ENCODE measurements at places on chromosomes 12 and 14.

DNA sequence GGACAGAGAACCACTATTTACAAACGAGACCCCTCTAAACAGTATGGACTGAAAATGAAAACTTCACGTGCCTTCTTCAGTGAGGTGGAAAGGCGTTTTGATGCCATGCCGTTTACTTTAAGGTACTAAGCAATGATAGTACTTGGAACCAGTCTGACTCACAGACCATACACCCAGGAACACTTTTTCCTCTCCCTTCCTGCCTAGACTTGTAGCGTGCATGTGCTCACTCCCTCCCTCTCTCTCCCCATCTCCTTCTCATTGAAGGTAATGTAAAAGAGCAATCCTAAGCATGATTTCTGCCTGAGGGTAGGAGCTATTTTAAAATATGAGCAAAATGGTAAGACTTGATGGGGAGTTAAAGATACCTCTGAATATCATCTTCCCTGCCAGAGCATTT lies 5.9 kb upstream of the RPL41 start:
- no peak overlapping the region for H3K27ac ChIP-seq
- H3K27me3 ChIP-seq: no peaks in the 10 kb centered on the region
- H3K4me3 ChIP-seq: no peak overlapping the region

DNA sequence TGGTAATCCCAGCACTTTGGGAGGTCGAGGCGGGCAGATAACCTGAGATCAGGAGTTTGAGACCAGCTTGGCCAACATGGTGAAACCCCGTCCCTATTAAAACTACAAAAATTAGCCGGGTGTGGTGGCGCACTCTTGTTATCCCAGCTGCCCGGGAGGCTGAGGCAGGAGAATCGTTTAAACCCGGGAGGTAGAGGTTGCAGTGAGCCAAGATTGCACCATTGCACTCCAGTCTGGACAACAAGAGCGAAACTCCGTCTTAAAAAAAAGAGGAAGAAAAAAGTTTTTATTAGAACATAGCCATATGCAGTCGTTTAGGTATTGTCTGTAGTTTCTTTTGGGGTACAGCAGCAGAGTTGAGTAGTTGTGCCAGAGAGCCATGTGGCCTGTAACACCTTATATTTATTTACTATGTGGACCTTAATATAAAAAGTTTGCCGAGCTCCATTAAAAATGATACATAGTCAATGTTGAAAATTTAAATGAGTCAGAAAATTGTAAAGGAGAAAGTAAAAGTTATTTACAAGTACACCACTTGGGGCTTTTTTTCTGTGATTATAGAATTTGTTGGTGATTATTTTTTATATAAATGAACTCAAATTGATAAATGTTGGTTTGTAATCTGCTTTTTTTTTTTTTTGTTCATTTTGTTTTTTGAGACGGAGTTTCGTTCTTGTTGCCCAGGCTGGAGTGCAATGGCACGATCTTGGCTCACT lies 2.2 kb downstream of the ADIPOR2 start:
- peaks cover 5% of the 10 kb centered on the region for H3K36me3 ChIP-seq
- no peaks in the 10 kb centered on the region for H3K27me3 ChIP-seq
- no peak for DNase-seq

DNA sequence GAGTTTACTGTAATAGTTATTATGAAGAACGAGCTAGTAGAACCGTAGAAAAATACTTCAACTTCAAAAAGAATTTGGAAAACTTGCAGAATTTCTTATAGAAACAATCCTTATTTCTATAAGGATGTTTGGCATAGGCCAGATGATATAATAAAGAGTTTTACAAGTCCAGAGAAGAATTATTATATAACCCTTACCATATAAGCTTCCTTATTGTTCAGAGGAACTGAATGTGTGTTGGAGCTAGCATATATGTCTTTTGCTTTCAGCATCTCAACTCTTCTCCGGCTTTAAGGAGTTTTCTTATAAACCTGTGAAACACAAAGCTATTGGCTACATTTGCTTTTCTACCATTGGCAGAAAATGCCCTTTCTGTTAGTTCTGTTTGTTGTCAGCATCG lies 178.0 kb upstream of the E2F7 start:
- H3K27ac ChIP-seq: no peak overlapping the region
- no peaks in the 10 kb centered on the region for H3K27me3 ChIP-seq
- H3K4me3 ChIP-seq: no peak overlapping the region
- H3K4me1 ChIP-seq: no peaks in the 10 kb centered on the region
- H3K36me3 ChIP-seq: no peaks in the 10 kb centered on the region

- no peaks in the 10 kb centered on the region for H3K4me1 ChIP-seq
- no peak overlapping the region for H3K4me3 ChIP-seq
- H3K36me3 ChIP-seq: no peaks in the 10 kb centered on the region
- H3K27ac ChIP-seq: no peak overlapping the region
Observed at GRCh38 chr12:94725375-94726168, 75.2 kb upstream of the TMCC3 start.

GRCh38 chr12:26239852-26240815 lies 44.8 kb downstream of the SSPN start:
- no peaks in the 10 kb centered on the region for H3K27me3 ChIP-seq
- H3K4me1 ChIP-seq: peaks cover 23% of the 10 kb centered on the region
- H3K4me3 ChIP-seq: no peak overlapping the region
- H3K36me3 ChIP-seq: no peaks in the 10 kb centered on the region

DNA sequence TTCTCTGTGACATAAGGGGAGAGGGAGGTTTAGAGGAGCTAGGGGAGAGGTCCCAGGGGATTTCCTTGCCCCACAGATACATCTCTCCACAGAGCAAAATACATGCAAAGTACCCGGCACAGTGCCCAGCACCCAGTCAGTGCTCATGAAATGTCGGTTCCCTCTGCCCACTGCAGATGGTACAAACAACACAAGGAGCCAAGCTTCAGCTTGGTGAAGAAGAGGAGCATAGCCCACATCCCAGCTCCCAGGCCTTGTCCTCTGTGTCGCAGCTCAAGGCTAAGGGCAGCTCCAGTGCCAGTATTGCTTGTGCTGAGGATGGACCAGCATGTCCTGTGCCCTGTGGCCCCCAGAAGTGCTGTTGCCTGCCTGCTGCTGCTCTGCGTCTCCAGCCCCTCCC lies 35.0 kb upstream of the FKBP4 start:
- H3K4me1 ChIP-seq: no peaks in the 10 kb centered on the region
- H3K36me3 ChIP-seq: no peaks in the 10 kb centered on the region
- no peaks in the 10 kb centered on the region for H3K27me3 ChIP-seq
- H3K4me3 ChIP-seq: no peak overlapping the region
- no peak overlapping the region for H3K27ac ChIP-seq

- no peak overlapping the region for H3K4me3 ChIP-seq
- H3K36me3 ChIP-seq: no peaks in the 10 kb centered on the region
- H3K27me3 ChIP-seq: no peaks in the 10 kb centered on the region
- no peaks in the 10 kb centered on the region for H3K4me1 ChIP-seq
- H3K27ac ChIP-seq: no peak overlapping the region
- no peak for DNase-seq
Observed at GRCh38 chr12:104106965-104107364, 31.0 kb downstream of the NFYB start.

DNA sequence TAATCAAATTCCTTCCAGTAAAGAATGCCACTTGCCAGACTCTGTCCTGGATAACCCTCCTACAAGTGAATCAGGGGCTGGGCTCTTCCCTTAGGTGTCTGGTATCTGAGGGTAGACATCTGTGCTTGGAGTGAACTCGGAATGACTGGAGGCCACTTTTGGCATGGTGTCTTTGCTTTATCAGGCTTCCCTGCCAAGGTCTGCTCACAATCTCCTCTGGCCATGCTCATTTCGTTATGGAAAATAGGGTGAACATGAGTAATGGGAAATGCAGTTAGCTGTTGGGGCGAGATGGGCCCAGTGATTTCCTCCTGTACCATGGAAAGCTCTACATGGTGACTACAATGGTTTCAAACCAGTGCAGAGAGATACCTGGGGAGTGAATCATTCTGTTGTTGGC lies 212.9 kb downstream of the NRXN3 start:
- H3K27ac ChIP-seq: no peak overlapping the region
- H3K27me3 ChIP-seq: no peaks in the 10 kb centered on the region
- no peak overlapping the region for H3K4me3 ChIP-seq
- no peaks in the 10 kb centered on the region for H3K4me1 ChIP-seq
- H3K36me3 ChIP-seq: no peaks in the 10 kb centered on the region

DNA sequence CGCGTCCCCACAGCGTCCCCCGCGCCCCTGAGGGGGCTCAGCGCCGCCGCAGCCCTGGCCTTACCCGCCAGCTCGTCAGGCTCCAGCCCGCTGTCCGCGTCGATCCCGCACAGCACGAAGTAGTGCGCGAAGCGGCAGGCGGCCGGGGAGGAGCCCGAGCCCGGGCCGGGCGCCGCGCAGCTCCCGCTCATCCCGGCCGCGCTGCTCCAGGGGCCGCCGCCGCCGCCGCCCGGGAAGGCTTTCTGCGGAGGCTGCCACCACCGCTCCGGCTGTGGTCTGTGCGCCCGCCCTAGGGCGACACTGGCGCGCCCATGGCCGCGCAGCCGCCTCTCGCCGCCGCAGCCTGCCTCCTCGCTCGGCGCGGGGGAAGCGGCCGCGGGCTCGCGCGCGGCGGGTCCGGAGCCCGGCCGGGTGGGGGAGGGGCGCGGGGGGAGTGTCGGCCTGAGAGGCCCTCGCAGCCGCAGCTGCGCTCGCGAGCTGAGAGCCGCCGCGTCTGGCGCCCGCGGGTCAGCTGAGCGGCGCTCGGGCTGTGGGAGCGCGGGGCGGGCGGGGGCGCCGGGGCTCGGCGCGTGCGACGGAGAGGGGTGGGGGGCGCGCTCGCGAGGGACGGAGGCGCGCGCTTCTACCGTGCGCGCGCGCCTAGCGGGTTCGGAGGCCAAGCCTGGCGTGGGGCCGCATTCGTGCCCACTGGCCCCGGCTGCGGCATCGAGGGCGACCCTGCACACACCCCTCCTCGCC lies at the start of gene DENND5B:
Gene DENND5B (minus strand): TSS at position 495 of the 738 bp plus-strand sequence. CDS start 304 bp downstream, at position 191.
- peak within 1 kb of the TSS; percentile 86 for H3K4me3 ChIP-seq
- peaks cover 34% of the 10 kb centered on the region for H3K4me1 ChIP-seq

- H3K27me3 ChIP-seq: no peaks in the 10 kb centered on the region
- no peak for DNase-seq
- peaks cover 13% of the 10 kb centered on the region for H3K4me1 ChIP-seq
- no peak overlapping the region for H3K27ac ChIP-seq
- no peaks in the 10 kb centered on the region for H3K36me3 ChIP-seq
Observed at GRCh38 chr12:31250179-31250578, 75.8 kb downstream of the SINHCAF start.

GRCh38 chr12:67645126-67645525 lies 3.4 kb upstream of the DYRK2 start:
- no peaks in the 10 kb centered on the region for H3K27me3 ChIP-seq
- no peaks in the 10 kb centered on the region for H3K36me3 ChIP-seq
- H3K27ac ChIP-seq: no peak overlapping the region
- no peak overlapping the region for H3K4me3 ChIP-seq
- no peak for DNase-seq
- H3K4me1 ChIP-seq: peaks cover 18% of the 10 kb centered on the region

- H3K4me1 ChIP-seq: peaks cover 19% of the 10 kb centered on the region
- peak within 1 kb of the TSS; percentile 68 for H3K4me3 ChIP-seq
- H3K27me3 ChIP-seq: no peaks in the 10 kb centered on the region
- DNase-seq: peak; percentile 72
- H3K27ac ChIP-seq: peak within 1 kb of the TSS; percentile 67
- peaks cover 4% of the 10 kb centered on the region for H3K36me3 ChIP-seq
Observed at GRCh38 chr12:132710405-132711079, at the start of gene PGAM5. TSS of gene PGAM5 (plus strand) at chr12:132710842. CDS start at chr12:132710877, 35 bp downstream.

- H3K27me3 ChIP-seq: no peaks in the 10 kb centered on the region
- peaks cover 2% of the 10 kb centered on the region for H3K36me3 ChIP-seq
- peak overlapping the region; percentile 79 for H3K27ac ChIP-seq
- no peak overlapping the region for H3K4me3 ChIP-seq
Observed at GRCh38 chr12:55972042-55972441, 1.8 kb upstream of the RAB5B start.

- peaks cover 18% of the 10 kb centered on the region for H3K36me3 ChIP-seq
- peak within 1 kb of the TSS; percentile 78 for H3K4me3 ChIP-seq
- peak within 1 kb of the TSS; percentile 97 for H3K27ac ChIP-seq
- H3K4me1 ChIP-seq: peaks cover 23% of the 10 kb centered on the region
- peak; percentile 35 for DNase-seq
Observed at GRCh38 chr12:57772429-57773322, at the start of gene EEF1AKMT3. TSS of gene EEF1AKMT3 (plus strand) at chr12:57772614. CDS start at chr12:57772725, 111 bp downstream.

DNA sequence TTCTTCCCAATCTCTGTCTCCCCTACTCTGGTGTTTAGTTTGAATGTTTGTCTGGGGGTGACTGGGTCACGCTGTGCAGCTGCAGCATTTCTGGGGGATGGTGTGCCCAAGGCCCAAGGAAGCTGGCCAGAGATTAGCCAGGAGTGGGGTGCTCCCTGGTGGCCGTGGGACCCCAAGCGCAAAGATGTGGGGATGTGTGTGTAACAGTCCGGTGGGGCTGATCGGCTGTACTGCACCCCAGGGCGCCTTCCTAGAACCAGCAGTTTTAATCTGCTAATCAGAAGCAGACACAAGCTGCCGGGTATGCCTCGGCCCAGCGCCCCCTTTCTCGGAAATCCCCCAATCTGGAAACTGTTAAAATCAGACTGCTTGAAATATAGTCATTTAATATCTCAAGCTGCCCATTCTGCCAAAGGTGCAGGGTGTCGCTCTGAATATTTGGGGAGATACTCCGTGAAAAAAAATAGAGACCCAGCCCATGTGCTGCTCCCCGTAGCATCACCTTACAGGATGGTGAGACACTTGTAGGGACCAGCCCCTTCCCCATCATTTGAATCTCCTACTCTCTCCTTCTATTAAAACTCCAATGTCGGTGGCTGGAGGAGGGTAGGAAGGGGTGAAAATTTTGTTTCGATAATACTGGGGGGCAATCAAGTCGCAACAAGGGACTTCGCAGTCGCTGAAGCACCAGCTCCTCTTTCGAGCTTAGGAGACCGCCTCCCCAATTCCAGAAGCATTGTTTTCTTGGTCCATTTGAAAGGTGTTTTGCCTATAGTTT lies 4.3 kb downstream of the HOXC9 start:
- H3K27me3 ChIP-seq: peaks cover 25% of the 10 kb centered on the region
- H3K4me1 ChIP-seq: peaks cover 33% of the 10 kb centered on the region
- no peak for DNase-seq
- no peak overlapping the region for H3K4me3 ChIP-seq
- H3K36me3 ChIP-seq: no peaks in the 10 kb centered on the region

DNA sequence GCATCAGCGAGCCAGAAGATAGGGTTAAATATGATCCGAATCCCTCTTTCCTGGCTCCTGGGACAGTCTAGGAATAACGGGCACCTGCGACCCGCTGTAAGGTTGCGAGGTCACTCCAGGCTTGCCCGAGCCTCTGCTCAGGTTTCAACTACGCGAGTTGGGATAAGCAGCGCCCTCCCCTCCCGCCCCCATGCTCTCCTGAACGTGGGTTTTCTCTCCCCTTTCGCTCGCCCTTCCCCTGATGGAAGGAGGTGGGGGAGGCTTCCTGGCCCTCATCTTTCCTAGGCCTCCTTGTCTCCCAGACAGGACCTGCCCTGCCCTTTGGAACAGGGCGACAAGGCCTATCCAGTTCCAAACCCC lies 753 bp upstream of the ATP5MC2 start:
- DNase-seq: no peak
- H3K27me3 ChIP-seq: no peaks in the 10 kb centered on the region
- H3K4me3 ChIP-seq: no peak overlapping the region
- no peaks in the 10 kb centered on the region for H3K36me3 ChIP-seq

GRCh38 chr12:12488823-12489550 lies 73.7 kb downstream of the DUSP16 start:
- peak overlapping the region; percentile 70 for H3K27ac ChIP-seq
- no peaks in the 10 kb centered on the region for H3K27me3 ChIP-seq
- H3K36me3 ChIP-seq: peaks cover 49% of the 10 kb centered on the region
- no peak overlapping the region for H3K4me3 ChIP-seq
- peak; percentile 77 for DNase-seq

- no peaks in the 10 kb centered on the region for H3K4me1 ChIP-seq
- H3K27me3 ChIP-seq: no peaks in the 10 kb centered on the region
- no peak overlapping the region for H3K27ac ChIP-seq
- no peaks in the 10 kb centered on the region for H3K36me3 ChIP-seq
- no peak for DNase-seq
- H3K4me3 ChIP-seq: no peak overlapping the region
Observed at GRCh38 chr12:106058256-106059182, 80.2 kb downstream of the NUAK1 start.

Measured in HepG2 (cell line).